ENCODE measurements at places on chromosomes 2 and 18. TPM values are rescaled to one million over a fixed set of nuclear protein-coding genes. Genes with fewer than 3 reads are reported as not detected.

POMC gene
- 6.2 TPM for total RNA-seq

LRRTM4 gene
- not detected for total RNA-seq

ASXL2 gene
- total RNA-seq: 17.7 TPM

LRP1B gene
- not detected for total RNA-seq

NYAP2 gene
- not detected for total RNA-seq

FNDC4 gene
- total RNA-seq: 0.21 TPM

NT5DC4 gene
- 0.85 TPM for total RNA-seq

RRM2 gene
- 231 TPM for total RNA-seq

HJURP gene
- 45.6 TPM for total RNA-seq

KIAA2012 gene
- not detected for total RNA-seq

RHOB gene
- 4.5 TPM for total RNA-seq

BCL2L11 gene
- total RNA-seq: 2.5 TPM

GKN2 gene
- total RNA-seq: not detected

UGT1A3 gene
- not detected for total RNA-seq

HTR2B gene
- 0.13 TPM for total RNA-seq

RGPD3 gene
- 0.21 TPM for total RNA-seq

GCG gene
- 0.29 TPM for total RNA-seq

SERPINB11 gene
- total RNA-seq: not detected

PSMA8 gene
- total RNA-seq: not detected

PTH2R gene
- total RNA-seq: not detected

UCN gene
- total RNA-seq: 2.0 TPM

GRB14 gene
- total RNA-seq: not detected

CFAP65 gene
- total RNA-seq: not detected

RPRM gene
- not detected for total RNA-seq

CROCC2 gene
- total RNA-seq: not detected

ADAM23 gene
- 36.9 TPM for total RNA-seq

STEAP3 gene
- 7.6 TPM for total RNA-seq

All from GM12878 (cell line).